Retina (tissue), 1 donor: ENCODE measurements at places on chromosomes 4 and X.

GRCh38 chr4:121326597-121326996 is 54.2 kb downstream of the QRFPR start:
- DNase-seq: no peak

GRCh38 chr4:663438-664428 is 10.3 kb downstream of the ATP5ME start:
- peak; percentile 83 for DNase-seq

- DNase-seq: peak; percentile 77
These were observed 2.9 kb upstream of the LEF1 start for GRCh38 chr4:108171339-108172230.

DNA sequence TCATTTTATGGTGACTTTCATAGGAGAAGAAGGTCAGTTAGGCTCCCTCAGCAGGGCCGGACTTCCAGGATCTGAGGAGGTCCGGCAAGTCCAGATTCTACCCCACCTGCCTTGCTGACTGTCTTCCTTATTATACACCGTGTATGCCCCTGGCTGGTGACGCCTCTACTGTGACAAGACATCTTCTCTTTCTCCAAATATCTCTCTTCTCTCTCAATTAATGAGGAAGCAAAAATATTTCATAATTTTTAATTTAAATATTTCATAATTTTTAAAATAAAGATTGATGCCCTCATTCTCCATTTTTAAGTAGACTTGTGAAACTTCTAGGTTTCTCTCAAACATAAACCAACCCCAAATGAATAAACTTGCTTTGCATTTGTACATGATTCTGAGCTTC is 202.5 kb downstream of the NSUN7 start:
- no peak for DNase-seq

DNA sequence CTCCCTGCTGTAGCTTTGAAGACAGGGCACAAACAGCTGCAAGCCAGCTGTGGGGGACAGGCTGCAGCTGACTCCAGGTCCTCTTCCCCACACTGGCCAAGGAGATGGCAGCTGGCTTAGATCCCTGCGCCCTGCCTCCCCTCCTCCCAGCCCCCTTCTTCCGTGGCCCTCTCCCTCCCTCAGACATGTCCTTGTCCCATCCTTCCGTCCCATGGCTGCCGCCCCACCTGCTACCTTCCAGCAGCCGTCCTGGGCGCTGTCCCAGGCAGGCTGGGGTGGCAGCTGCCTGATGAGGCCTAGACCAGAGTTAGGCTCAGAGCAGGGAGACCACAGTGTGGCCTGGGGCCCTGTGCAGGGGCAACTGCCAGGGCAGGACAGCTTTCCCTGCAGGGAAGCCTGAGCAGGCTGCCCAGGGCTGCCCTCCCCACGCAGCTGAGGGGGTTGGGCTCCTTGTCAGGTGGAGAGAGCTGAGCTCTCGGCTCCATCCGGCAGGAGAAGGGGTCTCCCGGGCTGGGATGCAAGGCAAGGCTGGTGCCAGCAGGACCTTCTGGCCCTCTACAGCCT is 3.3 kb upstream of the BGN start:
- peak; percentile 43 for DNase-seq

DNA sequence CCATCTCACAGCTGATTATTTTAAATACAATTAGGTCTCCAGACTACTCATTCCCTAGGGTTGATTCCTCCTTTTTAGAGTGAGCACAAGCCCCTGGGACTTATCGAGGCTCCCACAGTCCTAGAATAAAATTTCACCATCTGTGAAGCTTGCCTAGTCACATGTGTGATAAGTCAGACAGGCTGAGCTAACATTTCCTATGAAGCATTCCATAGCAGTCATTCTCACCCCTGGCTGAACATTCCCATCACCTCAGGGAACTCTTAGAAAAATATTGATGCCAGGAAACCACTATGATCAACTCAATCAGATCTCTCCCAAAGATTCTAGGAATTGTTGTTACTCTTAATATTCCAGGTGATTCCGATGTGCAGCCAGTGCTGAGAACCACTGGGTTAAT is 37.7 kb downstream of the ARHGEF9 start:
- no peak for DNase-seq

DNA sequence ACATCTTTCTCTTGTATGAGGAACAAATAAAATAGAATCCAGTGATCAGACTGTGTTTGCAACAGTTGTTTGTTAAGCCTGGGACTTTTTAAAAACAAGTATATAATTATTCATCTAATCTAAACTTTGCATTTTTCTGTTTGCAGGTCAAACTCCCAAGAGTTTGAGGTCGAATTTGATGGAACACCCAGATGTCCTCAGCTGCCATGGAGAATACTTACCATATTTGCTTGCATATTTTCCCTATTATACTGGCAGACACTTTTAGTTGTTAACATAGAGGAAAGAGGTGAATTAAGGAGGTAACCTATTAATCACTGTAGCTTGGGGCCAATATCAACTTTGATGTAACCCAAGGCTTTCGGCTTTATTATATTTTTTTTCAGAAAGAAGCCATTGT is 401.5 kb upstream of the DIPK2B start:
- DNase-seq: no peak

- DNase-seq: no peak
These were observed 45.1 kb downstream of the CHM start for GRCh38 chrX:86002076-86002896.

- DNase-seq: no peak
These were observed 424.5 kb upstream of the NR3C2 start for GRCh38 chr4:148866666-148867065.
